ENCODE measurements at places on chromosomes 3 and 15.

DNA sequence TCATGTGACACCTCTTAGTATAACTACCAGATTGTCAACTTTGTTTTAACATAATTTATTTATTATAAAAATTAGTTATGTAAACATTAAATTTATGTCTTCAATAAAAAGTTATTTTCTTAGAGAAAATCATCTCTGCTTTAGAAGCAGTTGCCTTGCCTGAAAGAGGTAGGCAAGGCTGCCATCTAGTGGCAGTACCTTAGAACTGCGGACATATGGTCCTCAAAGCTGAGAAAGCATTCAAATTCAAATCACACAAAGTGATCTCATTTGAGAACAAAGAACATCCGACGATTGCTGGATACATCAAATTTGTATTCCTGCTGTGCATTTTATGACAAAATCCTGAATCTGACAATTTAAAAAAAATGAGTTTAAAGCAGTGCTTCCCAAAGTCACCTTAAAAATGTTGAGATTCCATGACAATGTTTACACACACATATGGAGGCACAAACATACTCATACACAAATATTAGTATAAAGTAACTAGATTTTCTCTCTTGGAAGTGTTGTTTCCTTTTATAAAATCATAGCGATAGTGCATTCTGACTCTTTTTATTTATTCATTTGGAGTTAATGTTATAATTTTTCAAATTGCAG, 617.4 kb downstream of the CADM2 start:
- peak; percentile 5 for DNase-seq

- no peak for DNase-seq
These were observed 59.1 kb downstream of the TRPM7 start for GRCh38 chr15:50627351-50628055.

- no peak for DNase-seq
These were observed 37.9 kb downstream of the TJP1 start for GRCh38 chr15:29784413-29784812.

DNA sequence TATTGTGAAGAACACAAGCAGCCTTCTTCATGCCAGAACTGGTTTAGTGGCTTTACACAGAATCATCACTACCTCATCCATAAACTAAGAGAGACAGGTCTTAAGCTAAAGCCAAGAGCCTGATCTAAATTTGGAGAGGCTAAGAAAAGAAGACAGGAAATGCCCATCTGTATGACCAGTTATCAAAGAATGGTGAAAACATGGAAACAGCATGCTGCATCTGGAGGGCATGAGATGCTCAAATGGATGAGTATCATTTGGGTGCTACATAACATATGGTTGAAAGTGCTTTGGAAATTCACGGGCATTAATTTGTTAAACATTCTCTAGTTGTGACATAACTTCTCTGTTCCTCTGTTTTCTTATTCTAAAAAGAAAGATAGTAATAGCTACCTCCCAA, 112.5 kb downstream of the CPNE4 start:
- no peak for DNase-seq

DNA sequence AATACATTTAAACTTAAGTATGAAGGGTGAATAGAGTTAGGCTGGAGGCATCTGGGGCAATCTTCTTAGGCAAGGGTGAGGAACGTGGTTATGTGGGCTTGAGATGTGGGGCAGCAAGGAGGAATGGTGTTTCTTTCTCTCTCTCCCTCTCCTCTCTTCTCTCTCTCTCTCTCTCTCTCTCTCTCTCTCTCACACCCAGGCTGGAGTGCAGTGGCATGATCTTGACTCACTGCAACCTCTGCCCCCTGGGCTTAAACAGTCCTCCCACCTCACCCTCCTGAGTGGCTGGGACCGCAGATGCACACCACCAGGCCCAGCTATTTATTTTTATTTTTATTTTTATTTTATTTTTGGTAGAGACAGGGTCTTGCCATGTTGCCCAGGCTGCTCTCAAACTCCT, 4.0 kb upstream of the MGA start:
- no peak for DNase-seq

DNA sequence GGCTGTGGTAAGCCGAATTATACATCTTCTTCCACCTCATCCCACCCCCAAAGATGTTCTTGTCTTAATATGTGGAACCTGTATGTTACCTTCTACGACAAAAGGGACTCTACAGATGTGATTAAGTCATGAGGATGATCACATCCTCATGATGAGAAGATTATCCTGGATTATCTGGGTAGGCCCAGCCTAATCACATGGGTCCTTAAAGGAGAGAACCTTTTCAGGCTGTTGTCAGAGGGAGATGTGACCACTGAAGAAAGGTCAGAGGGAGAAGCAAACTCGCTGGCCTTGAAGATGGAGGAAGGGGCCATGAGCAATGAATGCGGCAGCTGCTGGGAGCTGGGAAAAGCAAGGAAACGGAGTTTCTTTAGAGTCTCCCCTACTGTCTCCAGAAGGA, 12.9 kb upstream of the SCG3 start:
- no peak for DNase-seq

Measured in effector CD4-positive, alpha-beta T cell (primary cell).